ENCODE measurements at places on chromosomes 11 and 22.

GRCh38 chr11:92882828-92883611 lies 86.4 kb upstream of the MTNR1B start:
- DNase-seq: no peak

DNA sequence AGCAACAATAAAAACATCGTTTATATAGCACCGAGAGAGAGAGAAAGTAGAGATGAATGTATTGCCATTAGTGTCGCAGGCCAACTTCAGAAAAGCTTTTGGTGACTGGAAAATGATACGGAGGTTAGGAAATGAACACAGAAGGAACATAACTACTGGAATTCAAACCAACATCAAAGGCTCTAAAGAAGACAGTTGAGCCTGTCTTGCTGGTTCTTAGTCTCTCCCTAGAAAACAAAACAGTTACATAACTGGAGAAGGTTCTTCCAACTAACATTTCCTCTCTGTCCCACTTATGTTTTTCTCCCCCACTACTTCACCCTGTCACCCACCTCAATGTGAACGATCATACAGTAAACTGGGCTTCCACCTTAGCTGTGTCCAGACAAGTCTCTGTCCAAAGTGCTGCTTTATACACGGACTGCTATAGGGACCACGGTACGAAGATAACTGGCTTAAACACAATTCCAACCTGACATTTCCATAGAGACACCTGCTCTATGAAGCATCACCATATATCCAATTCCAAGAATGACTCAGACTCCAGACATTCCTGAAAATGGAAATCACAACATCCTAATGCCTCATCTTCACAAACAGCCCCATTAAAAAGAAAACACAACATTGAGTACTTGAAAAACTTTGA lies 85.2 kb upstream of the ARHGAP32 start:
- DNase-seq: no peak

DNA sequence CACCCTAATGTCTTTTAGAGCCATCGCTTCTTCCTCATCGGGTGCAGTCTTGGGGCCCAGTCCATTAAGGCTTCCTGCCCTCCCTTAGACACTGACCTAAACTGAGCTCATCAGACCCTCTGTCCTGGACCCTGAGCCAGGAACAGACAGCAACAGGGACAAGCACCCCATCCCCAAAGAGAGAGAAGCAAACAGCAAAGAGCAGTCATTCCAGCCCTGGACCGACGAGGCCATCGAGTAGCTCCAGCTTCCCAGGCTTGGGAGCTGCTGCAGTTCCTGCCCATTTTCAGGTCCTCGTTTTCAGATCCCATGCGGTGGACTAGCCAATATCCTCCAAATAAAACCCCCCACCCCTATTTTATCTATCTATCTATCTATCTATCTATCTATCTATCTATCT lies 25.8 kb upstream of the CACNG2 start:
- DNase-seq: no peak

DNA sequence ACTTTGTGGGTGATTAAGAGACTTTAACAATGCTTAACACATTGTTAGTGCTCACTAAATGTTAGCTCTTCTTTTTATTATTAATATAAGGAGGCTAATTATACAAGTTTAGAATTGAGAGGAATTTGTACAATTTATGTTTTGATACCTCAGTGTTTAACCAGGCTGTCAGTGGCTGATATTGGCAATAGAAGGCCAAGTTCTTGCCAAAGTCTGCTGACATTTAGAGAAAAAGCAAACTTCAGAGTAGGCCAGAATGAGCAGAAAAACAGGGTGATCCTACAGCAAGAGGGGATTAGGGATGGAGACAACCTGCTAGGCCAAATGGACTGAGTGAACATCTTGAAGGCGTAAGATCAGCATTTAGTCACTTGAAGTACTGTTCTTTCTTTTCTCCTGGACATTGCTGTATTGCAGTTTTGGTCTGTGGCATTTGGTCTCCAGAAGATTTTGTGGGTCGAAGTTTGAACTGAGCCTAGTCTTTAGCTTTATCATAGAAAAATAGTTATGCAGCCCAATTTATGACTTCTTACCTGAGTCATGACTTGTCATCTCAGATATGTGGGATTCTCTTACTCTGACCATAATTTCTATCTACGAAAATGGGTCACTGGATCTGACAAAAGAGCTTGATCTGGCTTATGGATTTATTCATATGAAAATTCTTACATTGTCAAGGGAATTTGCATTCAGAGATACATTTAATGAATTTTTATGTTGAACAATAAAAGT lies 9.0 kb downstream of the TRIM44 start:
- no peak for DNase-seq

DNA sequence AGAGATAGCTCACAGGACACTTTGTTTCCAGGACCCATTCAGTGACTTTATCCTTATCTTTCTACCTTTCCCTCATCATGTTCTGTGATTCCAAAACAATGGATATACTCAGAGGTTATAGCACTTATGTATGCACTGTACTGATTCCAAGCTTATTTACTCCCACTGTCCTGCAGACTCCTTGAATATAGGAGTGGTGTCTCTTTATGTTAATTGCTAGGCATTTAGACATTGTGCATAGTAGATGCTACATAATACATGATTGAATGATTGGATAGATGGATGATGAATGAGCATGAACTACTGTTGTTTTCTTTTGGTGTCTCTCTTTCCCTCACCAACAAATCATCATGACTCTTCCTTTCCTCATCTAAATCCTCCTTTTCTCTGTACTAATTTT lies 279.1 kb upstream of the RAG2 start:
- no peak for DNase-seq

GRCh38 chr11:27908621-27909020 lies 199.3 kb downstream of the KIF18A start:
- no peak for DNase-seq

DNA sequence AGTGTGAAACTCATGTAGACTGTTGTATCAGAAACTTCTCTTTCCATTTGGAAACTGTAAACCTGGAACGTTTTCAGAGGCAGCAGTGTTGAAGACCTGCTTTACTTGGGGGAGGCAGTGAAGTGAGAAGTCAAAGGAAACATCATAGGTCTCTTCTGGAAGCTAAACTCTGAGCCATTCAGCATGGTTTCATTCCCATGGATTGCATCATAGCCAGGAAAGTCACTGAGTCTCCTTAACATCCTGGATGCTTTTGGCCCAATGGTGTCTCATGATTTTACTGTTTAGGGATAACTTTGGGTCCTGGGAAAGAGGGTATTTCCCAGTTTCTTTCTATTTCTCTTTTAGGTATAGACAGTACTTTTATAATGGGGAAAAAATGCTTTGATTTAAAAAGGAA lies 153.2 kb upstream of the E2F8 start:
- DNase-seq: no peak

GRCh38 chr11:77660947-77661346 lies 23.4 kb upstream of the CLNS1A start:
- DNase-seq: no peak

GRCh38 chr11:77081976-77082836 lies 15.4 kb downstream of the CAPN5 start:
- no peak for DNase-seq

- DNase-seq: peak; percentile 1
These were observed 56.1 kb downstream of the PRMT3 start for GRCh38 chr11:20443596-20443995.

- DNase-seq: no peak
These were observed 36.2 kb downstream of the USP35 start for GRCh38 chr11:78224906-78225420.

All from central memory CD4-positive, alpha-beta T cell (primary cell).